Activated CD8-positive, alpha-beta memory T cell treated with anti-CD3 and anti-CD28 coated beads for 1 hour (primary cell): ENCODE measurements at places on chromosomes 3 and 15.

DNA sequence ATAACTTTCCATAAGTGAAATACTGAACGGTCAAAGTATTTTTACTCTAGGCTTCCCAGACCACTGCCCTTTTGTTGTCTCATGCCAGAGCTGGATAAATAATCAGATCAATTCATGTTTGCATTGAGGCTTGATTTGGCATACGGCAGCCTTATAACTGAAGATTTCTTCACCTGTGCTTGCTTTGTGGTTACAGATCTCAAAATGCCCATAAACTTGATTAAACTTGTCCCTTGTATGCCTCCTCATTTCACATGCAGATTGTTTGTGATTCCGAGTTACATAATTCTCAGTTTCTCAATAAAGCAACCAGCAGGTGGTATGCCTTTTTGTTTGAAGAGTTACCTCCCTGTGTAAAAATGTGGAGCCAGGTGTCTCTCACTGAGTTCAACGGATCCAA is 211.4 kb upstream of the LRIG1 start:
- DNase-seq, result no peak

DNA sequence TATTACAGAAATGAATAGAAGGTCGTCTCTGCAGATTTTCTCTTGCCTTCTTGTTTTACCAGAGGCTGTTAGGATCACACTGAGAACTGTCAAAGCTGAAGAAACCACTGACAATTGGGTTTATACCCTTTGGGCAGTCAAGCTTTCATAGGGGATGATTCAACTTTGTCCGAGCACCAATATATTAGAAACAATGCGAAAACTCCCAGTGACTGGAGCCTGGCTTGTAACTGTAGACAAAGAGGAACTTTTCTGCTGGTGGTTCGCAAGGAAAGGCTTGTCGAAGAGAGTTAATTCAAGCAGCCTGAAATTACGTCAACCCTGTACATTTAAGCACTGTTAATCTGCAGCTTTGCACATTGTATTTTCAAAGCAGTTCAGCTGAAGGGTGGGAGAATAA is 193.2 kb upstream of the ZNF385D start:
- DNase-seq, result no peak

- no peak for DNase-seq
These were observed 380.4 kb downstream of the ROBO2 start for GRCh38 chr3:77420336-77420735.

DNA sequence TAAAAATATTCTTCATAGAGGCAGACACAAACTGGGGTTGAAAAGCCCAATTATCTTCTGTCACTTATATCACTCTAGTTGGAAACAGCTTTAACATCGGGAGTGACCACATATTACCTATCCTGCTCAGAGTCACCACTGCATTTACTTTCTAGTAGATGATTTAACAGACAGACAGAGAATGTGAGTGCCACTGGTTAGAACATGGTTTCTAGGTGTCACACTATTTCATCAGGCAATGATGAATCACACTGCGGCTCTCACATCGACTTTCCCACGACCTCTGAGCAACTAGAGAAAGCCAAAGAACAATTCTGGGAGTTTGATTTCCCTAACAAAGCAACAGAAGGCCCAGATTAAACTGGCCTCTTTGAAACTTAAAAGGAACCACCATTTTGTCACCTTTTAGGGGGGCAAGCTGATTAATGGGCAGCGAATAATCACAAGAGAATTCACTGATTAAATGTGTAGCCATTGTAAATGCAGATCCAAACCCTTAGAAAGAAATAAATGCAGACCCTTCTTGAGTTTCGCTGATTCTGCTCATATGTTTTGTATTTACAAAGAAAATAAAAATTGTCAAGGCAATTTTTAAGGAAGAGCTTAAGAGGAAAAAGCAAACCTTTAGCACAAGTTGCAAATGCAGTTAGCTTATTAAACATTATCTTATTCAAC is 112.6 kb upstream of the KBTBD8 start:
- DNase-seq, result no peak

GRCh38 chr15:101045835-101046691 is 126.9 kb downstream of the LRRK1 start:
- no peak for DNase-seq

GRCh38 chr3:525415-525814 is 328.9 kb downstream of the CHL1 start:
- DNase-seq, result no peak

DNA sequence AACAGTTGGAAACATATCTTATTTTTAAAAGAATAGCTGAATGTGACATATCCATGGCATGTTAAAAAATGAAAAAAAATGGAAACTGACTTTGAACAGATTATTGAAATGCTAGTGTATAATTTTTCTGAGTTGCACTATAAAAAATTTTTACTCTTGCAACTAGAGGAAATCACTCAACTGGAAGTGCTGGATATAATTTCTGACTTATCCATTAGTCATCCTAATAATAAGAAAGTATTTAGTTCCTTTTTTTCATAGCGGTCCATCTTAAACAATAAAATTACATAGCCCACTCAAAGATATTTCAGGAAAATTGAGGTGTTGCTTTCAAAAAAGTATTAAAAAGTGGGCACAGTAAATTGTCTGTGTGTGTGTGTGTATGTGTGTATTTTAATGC is 80.7 kb downstream of the MBNL1 start:
- no peak for DNase-seq

DNA sequence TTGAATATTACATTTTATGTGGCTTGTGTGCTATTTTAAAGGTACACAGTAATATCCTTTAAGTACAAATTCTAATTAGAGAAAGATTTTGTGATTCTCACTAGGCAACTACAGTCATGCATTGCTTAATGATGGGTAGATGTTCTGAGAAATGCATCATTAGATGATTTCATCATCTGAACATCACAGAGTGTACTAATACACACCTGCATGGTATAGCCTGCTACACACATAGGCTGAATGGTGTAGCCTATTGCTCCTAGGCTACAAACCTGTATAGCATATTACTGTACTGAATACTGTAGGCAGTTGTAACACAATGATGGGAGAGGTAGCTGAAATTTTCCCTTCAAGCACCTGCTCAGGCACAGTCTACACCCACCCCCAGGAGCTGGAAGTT is 217.4 kb upstream of the EOMES start:
- no peak for DNase-seq

DNA sequence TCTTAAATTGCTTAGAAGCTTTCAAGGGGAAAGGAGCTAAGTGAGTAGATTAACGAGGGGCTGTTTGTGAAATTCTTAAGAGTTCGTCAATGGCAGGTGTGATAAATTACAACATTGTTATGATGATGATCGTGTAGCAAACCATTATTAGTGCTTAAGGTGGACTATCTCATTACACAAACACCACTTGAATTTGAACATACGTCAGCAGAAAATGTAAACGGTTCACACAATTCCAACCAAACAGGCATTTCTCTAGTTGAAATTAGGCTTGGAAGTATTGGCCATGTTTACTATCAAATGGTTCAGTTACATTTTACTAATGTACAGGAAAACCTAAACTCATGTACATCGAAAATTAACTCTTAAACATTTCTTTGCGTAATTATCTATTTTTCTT is 102.8 kb downstream of the PYDC2 start:
- no peak for DNase-seq

- DNase-seq, result no peak
These were observed 57.4 kb upstream of the GADL1 start for GRCh38 chr3:30951826-30952225.

GRCh38 chr3:119856695-119857094 is 74.8 kb downstream of the NR1I2 start:
- DNase-seq, result no peak

GRCh38 chr15:92076541-92076940 is 223.0 kb downstream of the SLCO3A1 start:
- DNase-seq, result no peak

DNA sequence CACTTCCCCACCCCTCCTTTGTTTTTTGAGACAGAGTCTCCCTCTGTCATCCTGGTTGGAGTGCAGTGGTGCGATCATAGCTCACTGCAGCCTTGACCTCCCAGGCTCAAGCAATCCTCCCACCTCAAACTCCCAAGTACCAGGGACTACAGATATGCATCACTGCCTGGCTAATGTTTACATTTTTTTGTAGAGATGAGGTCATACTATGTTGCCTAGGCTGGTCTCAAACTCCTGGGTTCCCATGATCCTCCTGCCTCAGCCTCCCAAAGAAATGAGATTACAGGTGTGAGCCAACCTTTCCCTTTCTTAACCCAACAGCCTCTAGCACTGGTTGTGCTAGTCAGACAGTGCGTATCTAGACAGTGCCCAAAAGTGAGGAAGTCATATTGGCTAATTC is 6.4 kb upstream of the GATM start:
- no peak for DNase-seq

DNA sequence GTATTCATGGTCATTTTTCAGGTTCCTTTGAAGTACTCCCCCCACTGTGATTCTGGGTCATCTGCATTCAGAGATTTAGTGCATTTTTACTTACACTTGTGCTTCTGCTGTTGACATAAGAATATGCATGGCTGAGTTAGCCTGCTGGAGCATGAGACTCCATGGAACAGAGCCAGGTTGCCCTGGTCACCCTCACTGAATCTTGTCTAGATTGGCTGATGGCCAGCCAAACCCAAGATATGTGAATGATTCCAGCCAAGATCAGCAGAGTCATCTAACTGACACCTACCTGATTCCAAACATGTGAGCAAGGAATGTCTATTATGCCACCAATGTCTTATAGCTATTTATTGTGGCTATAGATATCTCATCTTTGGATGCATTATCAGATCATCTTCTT is 25.1 kb downstream of the DTWD1 start:
- DNase-seq, result no peak

DNA sequence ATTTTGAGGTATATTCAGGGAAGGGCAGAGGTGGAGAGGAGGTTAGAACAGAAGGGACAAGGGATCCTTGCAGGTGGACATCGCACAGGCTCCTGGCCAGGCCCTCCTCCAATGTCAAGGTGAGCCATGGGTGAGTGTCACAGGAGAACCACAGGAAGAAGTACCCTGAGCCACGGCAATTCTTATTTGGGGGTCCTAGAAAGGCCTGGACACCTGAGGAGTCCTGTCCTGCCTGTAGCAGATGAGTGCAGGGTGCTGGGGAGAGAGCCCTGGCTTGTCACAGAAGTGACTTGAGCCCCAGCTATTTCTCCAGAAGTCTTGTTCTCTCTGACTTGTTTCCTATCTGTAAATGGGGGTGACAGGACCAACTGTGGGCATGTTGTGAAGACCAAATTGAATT is 4.3 kb downstream of the SLC6A20 start:
- DNase-seq, result no peak

DNA sequence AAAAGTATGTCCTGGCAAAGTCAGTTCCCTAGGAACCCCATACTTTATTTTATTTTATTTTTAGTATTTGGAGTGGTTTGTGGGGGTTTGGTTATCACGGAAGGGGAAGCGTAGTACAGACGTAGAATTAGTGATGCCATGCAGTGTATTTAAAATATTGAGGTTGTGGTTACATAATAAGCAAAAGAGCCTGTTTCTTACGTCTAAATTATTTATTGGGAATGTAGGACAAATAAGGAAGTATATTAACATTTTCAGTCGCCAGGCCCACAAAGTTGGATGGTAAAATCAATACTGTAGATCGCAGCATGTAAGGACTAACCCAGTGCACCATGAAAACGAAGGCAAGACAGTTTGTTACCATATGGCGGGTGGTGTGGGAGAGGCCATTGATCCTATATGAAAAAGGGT is 558 bp downstream of the DTWD1 start:
- DNase-seq, result no peak

DNA sequence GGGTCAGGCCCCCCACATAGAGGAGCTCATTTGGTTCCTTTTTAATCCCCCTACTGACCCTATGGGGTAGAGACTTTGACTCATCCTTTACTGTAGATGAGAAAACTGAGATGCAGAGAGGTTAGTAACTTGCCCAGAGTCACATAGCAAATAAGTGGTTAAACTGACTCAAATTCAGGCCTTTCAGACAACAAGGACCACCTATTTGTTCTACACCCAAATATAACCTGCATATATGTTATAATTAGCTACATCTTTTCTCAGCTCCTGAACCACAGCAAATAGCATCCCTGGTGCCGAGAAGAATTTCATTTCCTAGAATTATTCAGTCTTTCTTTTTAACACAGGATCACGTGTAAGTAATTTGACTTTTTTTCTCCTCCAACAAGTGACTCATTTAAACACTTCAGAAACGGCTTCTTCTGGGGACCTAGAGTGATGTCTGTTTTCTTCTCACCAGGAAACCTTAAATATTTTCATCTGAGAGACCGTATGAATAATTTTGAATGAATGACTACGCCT is 57.4 kb downstream of the MGLL start:
- no peak for DNase-seq

GRCh38 chr3:35633332-35634124 is 5.8 kb upstream of the ARPP21 start:
- no peak for DNase-seq

GRCh38 chr3:186722457-186722856 is 5.3 kb downstream of the KNG1 start:
- no peak for DNase-seq
